ENCODE measurements at places on chromosomes 11 and 22. TPM values are rescaled to one million over a fixed set of nuclear protein-coding genes. Genes with fewer than 3 reads are reported as not detected.

DNA sequence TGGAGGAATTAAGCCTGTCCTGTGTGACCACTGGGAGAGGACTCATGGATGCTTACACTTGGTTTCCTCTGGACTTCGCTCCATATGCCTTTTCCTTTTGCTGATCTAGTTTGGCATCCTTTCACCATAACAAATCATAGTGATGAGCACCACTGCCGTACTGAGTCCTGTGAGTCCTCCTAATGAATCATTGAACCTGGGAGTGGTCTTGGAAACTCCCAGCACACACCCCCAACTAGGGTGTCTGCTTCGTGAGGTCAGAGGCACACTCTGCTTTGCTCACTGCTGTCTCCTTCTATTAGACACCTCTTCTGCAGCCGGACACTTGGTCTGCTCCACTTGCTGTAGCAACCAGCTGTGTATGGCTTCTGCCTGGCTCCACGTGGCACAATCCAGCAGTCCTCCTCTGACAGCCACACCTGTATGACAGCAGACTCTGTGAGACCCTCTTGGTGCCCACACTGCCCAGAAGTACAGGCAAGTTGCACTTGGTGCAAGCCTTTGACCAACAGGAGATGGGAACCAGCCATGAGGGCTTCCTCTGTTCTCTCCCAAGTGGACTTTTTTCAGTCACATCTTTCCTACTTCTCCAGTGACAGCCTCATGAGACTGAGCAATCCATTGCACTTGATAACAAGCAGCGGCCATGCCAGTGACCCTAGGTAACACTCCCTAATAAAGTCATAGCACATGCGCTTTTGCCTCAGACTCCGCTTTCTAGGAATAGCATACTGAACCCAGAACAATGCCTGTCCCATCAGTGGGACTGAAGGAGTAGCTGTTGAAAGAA lies 65.0 kb upstream of the HMGXB4 start:
- no peak overlapping the region for H3K4me3 ChIP-seq
- H3K27ac ChIP-seq = no peak overlapping the region
- no peak for DNase-seq
- H3K4me1 ChIP-seq = no peaks in the 10 kb centered on the region
- H3K27me3 ChIP-seq = peaks cover 10% of the 10 kb centered on the region

DNA sequence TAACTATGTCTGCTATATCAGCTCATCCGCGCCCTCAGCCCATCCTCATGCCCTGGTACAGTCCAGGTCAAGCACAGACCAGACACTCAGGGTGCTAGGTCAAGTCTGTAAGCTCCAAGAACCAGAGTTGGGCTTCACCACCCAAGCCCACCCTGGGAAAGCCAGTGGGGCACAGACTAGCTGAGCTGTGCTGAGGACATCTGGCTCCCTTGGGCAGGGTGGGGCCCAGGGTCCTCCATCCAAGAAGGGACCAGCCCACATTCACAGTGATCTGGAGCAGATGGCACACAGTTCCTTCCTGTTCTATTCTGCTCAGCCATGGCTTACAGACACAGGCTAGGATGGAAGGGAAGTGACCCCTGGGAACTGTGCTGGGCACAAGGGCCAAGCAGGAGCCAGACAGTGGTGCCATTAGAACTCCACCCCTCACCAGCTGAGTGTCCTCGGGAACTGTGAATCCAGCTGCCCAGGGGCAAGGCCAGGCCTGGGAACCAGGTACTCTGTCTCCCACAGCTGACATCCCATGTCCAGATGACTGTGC lies 9.1 kb downstream of the P2RY6 start:
- H3K27ac ChIP-seq = no peak overlapping the region
- no peaks in the 10 kb centered on the region for H3K36me3 ChIP-seq
- no peak overlapping the region for H3K4me3 ChIP-seq
- H3K4me1 ChIP-seq = no peaks in the 10 kb centered on the region
- DNase-seq = no peak
- H3K27me3 ChIP-seq = no peaks in the 10 kb centered on the region

- H3K36me3 ChIP-seq = no peaks in the 10 kb centered on the region
- no peaks in the 10 kb centered on the region for H3K4me1 ChIP-seq
- no peaks in the 10 kb centered on the region for H3K27me3 ChIP-seq
- H3K27ac ChIP-seq = no peak overlapping the region
- H3K4me3 ChIP-seq = no peak overlapping the region
Observed at GRCh38 chr11:76832361-76832760, 28.4 kb upstream of the ACER3 start.

DNA sequence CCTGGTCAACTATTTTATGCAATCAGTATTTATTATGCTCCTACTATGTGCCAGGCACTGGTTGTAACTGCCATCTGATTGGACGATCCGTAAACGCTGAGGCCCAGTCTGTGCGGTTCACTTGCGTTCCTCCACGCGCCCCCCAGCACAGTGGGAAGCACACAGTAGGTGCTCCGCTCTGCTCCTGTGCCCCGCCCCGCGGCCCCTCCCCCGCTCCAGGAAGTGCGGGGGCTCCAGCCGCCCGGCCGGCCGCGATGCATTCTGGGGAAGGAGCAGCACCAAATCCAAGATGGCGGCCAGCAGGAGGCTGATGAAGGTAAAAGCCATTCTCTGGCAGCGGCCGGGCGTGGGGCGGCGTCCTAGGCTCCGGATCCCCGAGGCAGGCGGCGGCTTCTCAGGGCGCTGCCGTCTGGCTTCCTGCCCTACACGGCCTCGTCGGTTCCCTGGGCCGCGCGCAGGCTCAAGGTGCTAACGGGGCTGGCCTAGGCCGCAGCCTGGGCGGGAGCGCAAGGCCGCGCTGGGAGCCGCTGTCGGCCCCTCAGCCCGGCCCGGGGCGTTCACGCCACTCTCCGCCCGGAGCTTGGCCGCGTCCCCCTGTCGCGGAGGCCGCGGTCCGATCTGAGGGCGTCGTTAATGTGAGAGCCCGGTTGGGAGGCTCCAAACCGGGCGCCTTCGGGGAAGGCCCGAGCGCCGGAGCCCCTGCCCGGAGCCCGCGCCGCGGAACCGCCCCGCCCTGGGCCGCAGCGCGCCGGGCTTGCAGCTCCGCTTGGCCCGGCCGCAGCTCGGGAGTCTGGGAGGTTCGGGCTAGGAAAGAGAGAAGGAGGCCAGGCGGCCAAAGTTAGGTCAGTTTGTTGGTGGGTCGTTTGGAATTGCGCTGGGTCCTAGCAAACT lies at the start of gene UBE2L3:
TSS of gene UBE2L3 (plus strand) at position 259 of the 891 bp plus-strand sequence. CDS start at position 290, 31 bp downstream.
- H3K36me3 ChIP-seq = peaks cover 22% of the 10 kb centered on the region
- H3K4me1 ChIP-seq = peaks cover 40% of the 10 kb centered on the region
- H3K27me3 ChIP-seq = no peaks in the 10 kb centered on the region
- DNase-seq = peak; percentile 89
- peak within 1 kb of the TSS; percentile 93 for H3K4me3 ChIP-seq

- H3K36me3 ChIP-seq = no peaks in the 10 kb centered on the region
- no peak overlapping the region for H3K27ac ChIP-seq
- peaks cover 4% of the 10 kb centered on the region for H3K27me3 ChIP-seq
- DNase-seq = peak; percentile 77
- H3K4me1 ChIP-seq = no peaks in the 10 kb centered on the region
Observed at GRCh38 chr11:102733232-102733875, 8.6 kb upstream of the MMP8 start.

- peaks cover 15% of the 10 kb centered on the region for H3K4me1 ChIP-seq
- no peak for DNase-seq
- H3K4me3 ChIP-seq = peak overlapping the region; percentile 29
- H3K27ac ChIP-seq = no peak overlapping the region
- no peaks in the 10 kb centered on the region for H3K36me3 ChIP-seq
Observed at GRCh38 chr11:125164091-125164421, 495 bp upstream of the PKNOX2 start.

- no peaks in the 10 kb centered on the region for H3K4me1 ChIP-seq
- no peak overlapping the region for H3K27ac ChIP-seq
- H3K4me3 ChIP-seq = no peak overlapping the region
- H3K27me3 ChIP-seq = no peaks in the 10 kb centered on the region
- H3K36me3 ChIP-seq = no peaks in the 10 kb centered on the region
- DNase-seq = no peak
Observed at GRCh38 chr22:34239421-34239820, 319.1 kb upstream of the LARGE1 start.

DNA sequence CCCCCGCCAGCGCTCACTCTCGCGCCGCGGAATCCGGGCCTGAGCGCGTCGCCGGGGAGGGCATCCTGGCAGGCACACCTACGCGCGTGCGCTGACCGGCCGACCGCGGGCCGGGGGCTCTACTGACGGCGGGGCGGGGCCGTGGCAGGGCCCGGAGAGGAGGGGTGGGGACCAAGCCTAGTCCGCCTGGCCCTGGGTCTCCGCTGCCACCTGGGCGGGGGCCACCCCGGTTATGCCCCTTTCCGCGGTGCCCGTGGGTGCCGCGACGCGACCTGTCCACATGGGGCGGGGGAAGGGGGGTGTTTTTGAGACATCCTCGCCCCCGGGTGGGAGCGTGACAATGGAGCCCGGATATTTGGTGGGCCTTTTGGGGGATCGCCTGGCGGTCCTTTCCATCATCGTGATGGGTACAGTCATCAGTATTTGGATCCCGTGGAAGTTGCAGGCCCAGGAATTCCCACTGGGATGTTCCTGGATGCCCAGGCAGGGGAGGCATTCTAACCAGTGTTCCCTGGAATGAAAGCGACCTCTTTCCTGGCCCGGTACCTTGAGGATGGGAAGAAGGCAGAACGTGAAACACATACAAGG lies 2.2 kb downstream of the NCAM1 start:
- H3K27me3 ChIP-seq = peaks cover 54% of the 10 kb centered on the region
- H3K36me3 ChIP-seq = no peaks in the 10 kb centered on the region
- no peak for DNase-seq
- H3K4me3 ChIP-seq = no peak overlapping the region
- no peak overlapping the region for H3K27ac ChIP-seq

- no peak overlapping the region for H3K4me3 ChIP-seq
- no peaks in the 10 kb centered on the region for H3K36me3 ChIP-seq
- H3K27me3 ChIP-seq = peaks cover 13% of the 10 kb centered on the region
- no peak overlapping the region for H3K27ac ChIP-seq
Observed at GRCh38 chr11:64632237-64632636, 41.2 kb downstream of the SLC22A12 start.

GRCh38 chr11:95883381-95883780 lies 40.5 kb downstream of the MTMR2 start:
- H3K4me3 ChIP-seq = no peak overlapping the region
- H3K4me1 ChIP-seq = peaks cover 1% of the 10 kb centered on the region

DNA sequence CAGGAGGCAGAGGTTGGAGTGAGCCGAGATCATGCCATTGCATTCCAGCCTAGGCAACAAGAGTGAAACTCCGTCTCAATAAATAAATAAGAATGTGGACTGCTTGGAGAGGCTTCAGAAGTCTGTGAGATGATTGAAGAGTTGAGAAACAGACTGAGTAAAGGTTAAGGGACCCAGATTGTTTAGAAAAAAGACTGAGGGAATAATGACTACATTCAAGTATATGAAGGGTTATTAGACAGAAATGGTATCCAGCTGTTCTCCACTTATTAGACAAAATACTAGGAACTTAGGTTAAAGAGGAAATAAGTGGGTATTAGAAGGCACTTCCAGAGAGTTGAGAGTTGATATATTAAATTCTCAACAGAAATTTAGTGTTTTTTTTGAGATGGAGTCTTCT lies 10.5 kb upstream of the YAP1 start:
- H3K27ac ChIP-seq = no peak overlapping the region
- no peaks in the 10 kb centered on the region for H3K4me1 ChIP-seq
- peaks cover 3% of the 10 kb centered on the region for H3K27me3 ChIP-seq
- no peak for DNase-seq

- H3K4me3 ChIP-seq = no peak overlapping the region
- H3K27me3 ChIP-seq = peaks cover 6% of the 10 kb centered on the region
- no peaks in the 10 kb centered on the region for H3K36me3 ChIP-seq
- peaks cover 6% of the 10 kb centered on the region for H3K4me1 ChIP-seq
Observed at GRCh38 chr11:110379261-110379660, 50.5 kb upstream of the FDX1 start.

GRCh38 chr22:24162436-24162835 lies 18.9 kb upstream of the SUSD2 start:
- no peaks in the 10 kb centered on the region for H3K27me3 ChIP-seq
- no peak for DNase-seq
- peaks cover 2% of the 10 kb centered on the region for H3K36me3 ChIP-seq
- peaks cover 26% of the 10 kb centered on the region for H3K4me1 ChIP-seq
- H3K4me3 ChIP-seq = no peak overlapping the region

GRCh38 chr11:80849253-80849652 lies 1408.4 kb upstream of the TENM4 start:
- no peak for DNase-seq
- no peaks in the 10 kb centered on the region for H3K36me3 ChIP-seq
- no peaks in the 10 kb centered on the region for H3K4me1 ChIP-seq
- H3K4me3 ChIP-seq = no peak overlapping the region
- no peaks in the 10 kb centered on the region for H3K27me3 ChIP-seq

DNA sequence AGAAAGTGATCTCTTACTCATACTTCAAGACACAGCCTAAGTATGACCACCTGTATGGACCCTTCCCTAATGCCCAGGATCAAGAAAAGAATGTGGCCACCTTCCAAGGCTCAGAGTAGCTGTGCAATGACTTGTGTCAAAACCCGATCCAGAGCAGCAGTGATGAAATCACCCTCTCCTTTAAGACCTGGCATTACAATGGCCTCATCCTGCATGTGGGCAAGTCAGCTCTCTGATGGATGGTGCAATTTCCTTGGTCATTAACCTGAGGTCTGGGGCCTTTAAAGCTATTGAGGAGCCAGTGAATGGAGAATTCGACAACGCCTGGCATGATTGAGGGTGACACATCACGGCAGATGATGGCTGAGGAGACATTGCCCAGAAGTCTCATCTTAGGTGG lies 9.1 kb upstream of the TUBA8 start:
- peaks cover 30% of the 10 kb centered on the region for H3K36me3 ChIP-seq
- no peak overlapping the region for H3K4me3 ChIP-seq
- peaks cover 29% of the 10 kb centered on the region for H3K4me1 ChIP-seq
- no peak for DNase-seq
- peaks cover 1% of the 10 kb centered on the region for H3K27me3 ChIP-seq

DNA sequence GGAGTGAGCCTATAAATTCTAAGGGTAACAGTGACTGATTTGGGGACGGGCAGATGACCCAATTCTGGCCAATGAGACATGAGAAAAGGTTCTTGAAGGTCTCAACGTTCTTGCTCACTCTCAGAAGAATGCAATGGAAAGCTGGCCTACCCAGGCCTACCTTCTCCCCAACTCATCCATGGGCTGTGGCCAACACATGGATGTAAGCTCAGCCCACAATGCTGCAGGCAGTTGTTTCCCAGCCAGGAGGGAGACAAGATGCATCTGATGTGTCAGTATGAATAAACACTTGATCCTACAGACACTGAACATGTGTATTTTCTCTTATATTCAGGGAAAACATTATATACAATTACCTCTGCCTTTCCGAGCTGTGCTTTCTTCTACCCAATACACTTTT lies 24.4 kb downstream of the PI4KA start:
- H3K4me3 ChIP-seq = no peak overlapping the region
- no peak overlapping the region for H3K27ac ChIP-seq
- peaks cover 10% of the 10 kb centered on the region for H3K4me1 ChIP-seq
- no peaks in the 10 kb centered on the region for H3K27me3 ChIP-seq
- DNase-seq = no peak

DNA sequence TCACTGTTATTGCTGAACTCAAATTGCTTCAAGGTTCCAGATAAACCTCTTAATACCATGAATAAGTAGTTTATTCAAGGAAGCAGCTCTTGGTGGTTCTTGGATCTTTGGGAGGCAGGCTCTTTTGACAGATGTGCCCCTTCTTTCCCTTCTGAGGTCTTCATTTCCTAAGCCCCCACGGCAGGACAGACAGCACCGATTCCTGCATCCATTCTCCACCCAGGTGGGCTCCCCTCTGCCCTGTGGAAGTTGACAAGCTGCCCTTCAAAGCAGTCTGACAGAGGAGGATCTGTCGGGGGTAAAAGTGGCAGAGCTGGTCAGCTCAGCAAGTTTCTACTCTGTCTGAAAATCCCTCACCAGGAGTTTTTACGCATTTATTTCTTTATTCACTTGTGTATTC lies 605.3 kb upstream of the B3GAT1 start:
- H3K36me3 ChIP-seq = no peaks in the 10 kb centered on the region
- no peaks in the 10 kb centered on the region for H3K4me1 ChIP-seq
- no peak overlapping the region for H3K27ac ChIP-seq
- no peak overlapping the region for H3K4me3 ChIP-seq

SNU13 gene
- total RNA-seq = 277 TPM

CDC42EP1 gene
- 2.8 TPM for total RNA-seq

HEPHL1 gene
- total RNA-seq = not detected

PGM2L1 gene
- 11.9 TPM for total RNA-seq

MUC6 gene
- not detected for total RNA-seq
